ENCODE measurements at places on chromosomes 5 and 9.

DNA sequence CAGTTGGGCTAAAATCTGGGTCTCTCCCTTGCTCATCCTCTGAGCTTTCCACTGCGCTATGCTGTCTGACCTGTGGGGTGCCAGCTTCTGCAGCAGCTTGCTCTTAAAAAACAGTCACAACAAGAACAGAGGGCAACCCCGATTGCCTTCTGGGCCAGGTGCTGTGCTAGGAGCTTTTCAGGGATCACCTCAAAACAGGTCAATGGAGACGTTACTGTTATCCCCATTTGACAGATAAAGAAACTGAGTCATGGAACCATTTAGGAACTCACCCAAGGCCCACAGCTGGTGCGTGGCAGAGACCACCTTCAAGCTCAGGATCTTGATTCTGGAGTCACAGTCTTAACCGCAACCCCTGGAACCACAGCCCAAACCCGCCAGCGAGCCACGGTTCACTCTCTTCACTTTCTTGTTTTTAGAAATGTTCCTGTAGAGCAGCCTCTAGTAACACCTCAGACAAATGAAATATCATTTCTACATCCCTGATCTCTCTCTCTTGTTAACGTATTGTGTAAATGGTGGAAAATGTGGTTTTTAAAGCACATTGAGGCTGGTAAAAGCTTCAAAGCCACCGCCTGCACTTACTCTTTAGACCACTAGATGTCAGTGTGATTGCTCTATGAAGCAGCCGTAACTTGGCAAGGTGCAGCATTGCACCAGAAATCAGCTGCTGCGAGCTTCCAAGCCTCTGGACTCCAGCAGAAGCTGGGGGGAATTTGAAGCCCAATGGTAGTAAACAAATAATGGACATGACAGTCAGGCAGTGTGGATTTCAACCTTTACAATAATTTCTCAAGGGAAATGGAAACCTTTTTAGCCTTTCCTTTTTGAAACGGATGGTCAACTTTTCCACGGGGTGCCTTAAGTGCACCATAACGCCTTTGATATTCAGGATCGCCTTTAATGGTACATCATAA is 1.7 kb downstream of the FYB1 start:
- DNase-seq: peak; percentile 68

- DNase-seq: no peak
Measured at GRCh38 chr5:142283304-142283703, 41.5 kb downstream of the SPRY4 start.

DNA sequence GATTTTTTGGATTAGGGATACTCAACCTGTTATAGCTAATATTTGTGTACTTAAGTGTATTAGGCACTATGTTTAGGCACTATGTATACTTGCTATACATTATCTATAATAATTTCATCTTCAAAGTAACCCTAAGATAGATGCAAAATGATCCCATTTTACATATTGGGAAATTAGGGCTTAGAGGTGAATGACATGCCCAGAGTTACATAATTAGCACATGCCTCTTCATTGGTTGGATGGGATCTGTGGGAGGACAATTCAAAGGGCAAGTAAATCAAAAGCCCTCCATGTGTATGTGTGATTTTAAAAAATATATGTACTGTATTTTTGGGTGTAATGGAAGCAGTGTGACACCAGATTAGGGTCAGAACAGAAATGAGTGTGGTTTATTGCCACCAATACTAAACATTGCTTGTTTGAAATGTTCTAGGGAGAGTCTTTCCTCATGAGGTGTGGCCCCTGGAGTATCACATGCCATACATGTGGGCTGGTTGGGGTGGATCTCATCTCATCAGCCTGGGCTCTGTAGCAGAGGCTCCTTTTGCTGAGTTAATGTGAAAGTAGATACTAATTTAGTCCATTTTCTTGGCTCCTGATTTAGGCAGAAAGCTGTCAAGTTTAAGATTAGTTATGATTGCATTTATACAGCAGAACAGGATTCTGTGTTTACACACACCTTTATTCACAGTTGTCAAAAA is 5.5 kb downstream of the C9orf85 start:
- no peak for DNase-seq

DNA sequence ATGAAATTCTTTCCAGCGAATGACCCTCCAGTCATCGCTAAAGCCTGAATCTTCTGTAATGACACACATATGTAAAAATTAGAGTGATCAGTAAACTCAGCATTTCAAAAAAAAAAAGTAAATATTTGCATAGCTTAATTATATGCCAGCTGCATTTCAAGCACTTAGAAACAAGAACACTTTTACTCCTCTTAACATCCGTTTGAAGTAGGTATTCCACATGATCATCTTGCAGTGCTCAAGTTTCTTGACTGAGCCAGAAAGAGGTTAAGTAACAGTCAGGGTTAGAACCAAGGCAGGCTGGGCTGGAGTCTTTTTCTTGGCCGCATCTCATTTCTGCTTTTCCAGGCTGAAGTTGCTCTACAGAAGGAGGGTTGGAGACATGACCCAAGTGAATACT is 27.6 kb downstream of the EGFLAM start:
- DNase-seq: no peak

DNA sequence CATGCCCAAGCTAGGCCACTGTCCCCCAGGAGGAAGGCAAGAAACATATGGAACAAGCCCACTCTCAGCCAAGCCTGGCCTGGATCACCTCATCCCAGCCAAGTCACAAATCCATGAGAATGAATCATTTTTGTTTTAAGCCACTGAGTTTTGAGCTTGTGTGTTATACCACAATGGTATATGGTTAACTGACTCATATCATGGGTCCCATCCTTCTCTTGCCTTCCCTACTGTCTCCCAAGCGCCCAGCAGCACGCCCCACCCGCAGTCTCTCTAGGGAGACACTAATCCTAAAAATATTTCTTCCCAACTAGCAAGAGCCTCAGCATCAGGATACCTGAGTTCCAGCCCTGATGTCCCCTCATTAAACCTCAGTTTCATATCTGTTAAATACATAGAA is 248.1 kb downstream of the CDK5RAP2 start:
- no peak for DNase-seq

DNA sequence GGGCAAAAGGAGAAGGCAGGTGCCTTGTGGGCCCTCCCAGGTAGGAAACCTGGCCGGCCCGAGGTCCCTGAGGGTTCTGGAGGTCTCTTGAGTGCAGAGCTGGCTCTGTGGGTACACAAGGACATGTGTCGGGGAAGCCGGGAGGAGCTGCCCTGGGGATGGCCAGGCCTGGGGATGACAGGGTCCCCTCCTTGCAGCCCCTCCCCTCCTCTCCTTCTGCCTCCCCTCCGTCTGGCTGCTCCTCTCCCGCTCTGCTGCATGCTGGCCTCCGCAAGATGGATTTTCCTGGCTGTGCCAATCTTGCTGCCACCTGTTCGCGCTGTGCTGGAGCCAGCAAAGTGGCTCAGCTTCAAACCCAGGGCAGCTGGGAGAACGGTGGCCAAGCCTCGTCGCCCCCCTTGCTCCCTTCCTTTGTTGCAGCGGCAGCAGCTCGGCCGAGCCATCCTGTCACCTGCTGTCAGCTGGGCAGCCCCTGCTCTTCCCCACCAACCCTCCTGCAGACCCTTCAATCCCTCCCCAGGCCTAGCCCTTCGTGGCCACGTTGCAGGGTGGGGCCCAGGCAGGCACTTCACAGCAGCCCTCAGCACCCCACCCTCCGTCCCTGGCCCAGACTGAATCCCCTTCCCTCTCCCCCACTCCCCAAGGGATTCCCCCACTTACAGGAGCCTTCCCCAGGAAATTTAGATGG is 17.6 kb upstream of the UNC5A start:
- no peak for DNase-seq

DNA sequence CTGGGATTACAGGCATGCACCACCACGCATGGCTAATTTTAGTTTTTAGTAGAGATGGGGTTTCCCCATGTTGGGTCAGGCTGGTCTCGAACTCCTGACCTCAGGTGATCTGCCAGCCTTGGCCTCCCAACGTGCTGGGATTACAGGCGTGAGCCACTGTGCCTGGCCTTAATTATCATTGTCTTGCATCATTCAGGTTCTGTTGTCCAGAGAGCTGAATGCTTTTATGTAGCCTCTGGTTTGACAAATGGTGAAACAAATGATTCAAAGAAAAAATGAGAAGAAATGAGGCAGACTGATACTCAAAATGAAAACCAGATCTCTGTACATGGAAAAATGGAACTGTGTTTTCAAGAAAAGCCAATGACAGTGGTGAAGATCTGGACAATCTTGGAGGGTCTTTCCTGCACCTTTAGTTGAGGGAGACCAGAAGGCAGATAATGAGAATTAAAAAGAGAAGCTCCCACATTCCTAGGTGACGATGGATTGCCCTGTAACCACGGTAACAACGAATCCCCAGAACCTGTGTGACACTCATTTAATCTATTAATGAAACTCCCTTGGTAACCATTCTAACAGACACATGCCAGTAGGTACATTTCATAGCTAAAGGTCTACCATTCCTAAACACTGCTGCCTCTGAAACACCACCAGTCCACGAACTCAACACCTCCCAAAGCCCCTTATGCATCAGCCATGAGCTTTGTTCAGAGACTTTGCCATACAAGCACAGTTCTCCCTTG is 1.6 kb downstream of the TEX48 start:
- DNase-seq: no peak

DNA sequence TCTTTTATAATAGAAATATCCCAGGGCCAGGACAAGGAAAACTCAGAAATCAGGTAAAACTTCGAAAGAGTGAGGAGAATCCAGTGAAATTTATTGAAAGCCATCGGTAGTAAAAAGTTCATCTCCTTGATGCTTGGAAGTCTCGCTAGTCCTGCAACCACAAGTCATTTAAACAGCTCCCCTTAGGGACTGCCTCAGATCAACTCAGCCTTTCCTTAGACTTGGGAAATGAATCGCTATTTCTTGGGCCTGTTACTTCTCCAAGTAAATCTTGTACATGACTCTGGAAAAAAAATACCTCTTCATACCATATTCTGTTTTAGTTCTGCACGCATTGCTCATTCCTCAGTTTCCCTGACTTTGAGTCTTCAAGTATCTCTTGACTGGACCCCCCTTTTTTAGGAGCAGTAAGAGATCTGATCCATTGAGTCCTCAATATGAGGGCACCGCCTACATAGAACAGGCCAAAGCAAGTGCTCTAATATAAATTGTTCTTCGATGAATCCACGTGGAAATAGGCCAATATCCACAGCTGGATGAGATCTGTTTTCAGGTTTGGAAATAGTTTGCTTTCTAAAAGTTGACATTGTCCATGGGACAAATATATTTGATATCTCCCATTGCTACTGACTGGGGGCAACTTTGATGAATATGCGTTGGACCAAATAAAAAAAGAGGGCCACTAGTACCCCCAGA is 114.2 kb downstream of the PRDM6 start:
- no peak for DNase-seq
